ENCODE measurements at places on chromosomes 2 and 18.

DNA sequence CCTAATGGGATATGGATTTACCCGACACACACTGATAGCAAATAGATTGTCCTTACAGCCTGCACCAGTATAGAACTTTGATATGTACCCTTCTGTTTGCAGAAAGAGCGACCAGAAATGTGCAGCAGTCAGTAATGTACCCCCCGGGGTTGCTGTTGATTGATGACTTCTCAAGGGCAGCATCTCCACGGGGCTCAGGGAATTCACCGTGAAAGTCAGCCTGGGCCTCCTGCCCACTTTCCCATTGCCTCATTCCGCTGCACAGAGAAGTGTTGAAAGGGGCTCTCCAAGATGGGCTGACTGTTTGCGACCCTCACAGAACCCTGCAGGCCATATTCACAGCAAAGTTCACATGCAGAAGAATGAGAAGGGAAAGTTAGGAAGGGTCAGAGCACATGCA, 241.3 kb downstream of the PRKCE start:
- DNase-seq, result no peak

- DNase-seq, result no peak
Observed at GRCh38 chr2:72674982-72675915, 150.6 kb downstream of the EXOC6B start.

GRCh38 chr2:240245184-240245583, 104.7 kb upstream of the OTOS start:
- no peak for DNase-seq

DNA sequence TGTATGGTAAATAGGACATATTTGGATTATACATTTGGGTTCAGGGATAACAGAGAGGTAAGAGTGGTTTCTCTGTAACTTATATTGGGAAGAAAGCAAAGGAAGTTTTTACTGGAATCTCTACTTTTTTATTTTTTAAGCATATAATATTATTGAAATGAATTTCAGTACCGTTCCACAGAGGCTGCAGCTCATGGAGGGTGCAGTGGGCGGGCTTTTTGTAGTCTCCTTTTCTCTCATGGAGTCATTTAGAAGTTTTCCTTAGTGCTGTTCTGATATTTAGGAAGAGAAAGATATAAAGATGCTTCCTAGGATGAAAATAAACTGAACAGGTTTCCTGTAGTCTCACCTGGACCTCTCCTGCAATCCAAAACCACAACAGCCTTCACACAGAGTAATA, 1153.3 kb upstream of the TMEFF2 start:
- no peak for DNase-seq

GRCh38 chr2:232580648-232580981, 30.1 kb downstream of the EIF4E2 start:
- no peak for DNase-seq

Measured in GM23338 (cell line).